ENCODE measurements at places on chromosomes 12 and 14. TPM values are rescaled to one million over a fixed set of nuclear protein-coding genes. Genes with fewer than 3 reads are reported as not detected.
A peak's percentile ranks its signal among the peaks of the same experiment; 100 is the strongest.

- DNase-seq: no peak
Observed at GRCh38 chr14:100110816-100111215, 45.6 kb downstream of the EVL start.

The MFAP5 gene
- 7.6 TPM for polyA plus RNA-seq

- peak; percentile 34 for DNase-seq
Observed at GRCh38 chr12:32115404-32116104, 8.9 kb downstream of the BICD1 start.

The ACYP1 gene
- polyA plus RNA-seq: 30.3 TPM

The PABPN1 gene
- polyA plus RNA-seq: 199 TPM
